ENCODE measurements at places on chromosomes 7 and 10.

GRCh38 chr7:4612939-4613841 lies 68.9 kb upstream of the FOXK1 start:
- DNase-seq, result no peak

DNA sequence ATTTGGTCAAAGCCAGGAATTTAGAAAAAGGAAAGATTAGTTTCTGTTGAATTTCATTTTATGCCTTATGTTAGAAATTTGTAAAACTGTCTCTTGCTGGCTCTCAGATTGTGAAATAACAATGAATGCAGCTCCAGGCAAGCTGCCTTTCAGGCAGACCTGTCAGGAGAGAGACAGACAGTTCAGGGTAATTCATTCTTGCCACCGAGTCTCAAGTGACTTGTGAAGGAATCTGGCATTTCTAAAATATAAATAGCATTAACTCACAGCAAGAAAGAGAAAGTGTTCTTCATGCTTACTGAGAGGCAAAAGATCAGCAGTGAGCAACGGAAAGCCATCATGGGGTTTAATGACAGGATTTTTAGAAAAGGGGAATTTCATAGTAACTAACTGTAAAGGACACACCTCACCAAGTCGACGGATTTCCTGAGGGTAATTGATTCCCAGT lies 442.3 kb upstream of the AKR1E2 start:
- no peak for DNase-seq

- no peak for DNase-seq
Observed at GRCh38 chr10:73756183-73756582, 12.0 kb downstream of the SEC24C start.

DNA sequence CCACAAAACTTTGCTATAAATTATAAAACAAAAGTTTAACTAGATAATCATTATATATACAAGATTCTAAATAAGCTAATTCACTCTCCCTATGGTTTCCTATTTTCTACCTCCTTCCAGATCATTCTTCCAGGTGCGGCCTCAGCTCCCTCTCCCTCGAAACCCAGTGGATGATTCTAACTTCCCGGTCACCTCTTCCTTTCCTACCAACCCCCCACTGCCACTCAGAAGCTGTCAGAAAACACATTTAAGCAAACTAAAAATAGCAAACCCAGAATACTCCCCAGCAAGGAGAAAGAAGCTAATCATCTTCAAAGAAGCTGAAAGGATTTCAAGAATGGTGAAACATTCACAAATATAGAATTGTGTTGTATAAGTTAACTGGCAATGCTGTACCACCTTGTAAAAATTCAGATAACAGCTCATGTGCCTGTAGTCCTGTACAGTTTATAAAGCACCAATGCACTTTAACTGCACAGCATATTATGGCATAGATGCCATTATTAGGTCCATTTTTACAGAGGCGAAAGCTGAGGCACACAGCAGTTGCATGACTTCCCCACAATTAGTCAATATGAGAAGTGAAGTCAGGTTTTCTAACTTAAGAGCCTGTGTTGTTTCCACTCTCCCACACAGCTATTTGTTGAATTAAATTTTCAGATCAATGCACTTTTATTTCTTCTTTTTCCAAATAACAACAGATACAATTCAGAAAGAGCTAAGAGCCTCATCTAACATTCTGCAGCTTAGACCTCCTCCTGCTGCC lies 13.7 kb upstream of the DNTT start:
- DNase-seq, result no peak

- DNase-seq, result no peak
Observed at GRCh38 chr10:125084191-125084613, 76.2 kb downstream of the CTBP2 start.

GRCh38 chr7:137890449-137890921 lies 43.7 kb upstream of the DGKI start:
- no peak for DNase-seq

Measured in C1 segment of cervical spinal cord (tissue), 14 donors.